GM12878 (cell line): ENCODE measurements at places on chromosomes 16 and 17. TPM values are rescaled to one million over a fixed set of nuclear protein-coding genes. Genes with fewer than 3 reads are reported as not detected.
A peak's percentile ranks its signal among the peaks of the same experiment; 100 is the strongest.

GRCh38 chr17:611202-611601, 103.4 kb downstream of the VPS53 start:
- no peak overlapping the region for H3K27ac ChIP-seq
- no peak overlapping the region for H3K4me3 ChIP-seq
- DNase-seq: peak; percentile 55
- H3K27me3 ChIP-seq: no peaks in the 10 kb centered on the region
- H3K36me3 ChIP-seq: no peaks in the 10 kb centered on the region; the same call in none of the 2 replicates
- H3K4me1 ChIP-seq: no peaks in the 10 kb centered on the region

DNA sequence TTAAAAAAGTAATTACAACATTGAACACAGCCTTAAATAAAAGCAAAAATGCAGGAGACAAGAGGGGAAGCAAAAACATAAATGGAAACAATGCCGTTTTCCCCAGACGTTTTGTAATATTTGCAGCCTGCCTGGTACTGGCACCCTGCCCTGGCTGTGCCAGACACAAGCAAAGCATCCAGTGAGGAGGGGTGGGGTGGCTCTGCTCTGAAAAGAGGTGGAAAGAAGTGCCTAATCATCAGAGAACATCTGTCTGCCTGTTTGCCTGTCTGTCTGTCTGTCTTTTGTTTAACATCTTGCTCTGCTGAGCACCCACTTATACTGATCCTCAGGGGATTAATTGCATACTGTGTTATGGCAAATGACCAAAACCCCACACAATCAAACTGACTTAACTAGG, 62.7 kb downstream of the C16orf82 start:
- no peaks in the 10 kb centered on the region for H3K36me3 ChIP-seq
- no peaks in the 10 kb centered on the region for H3K4me1 ChIP-seq
- DNase-seq: no peak
- no peak overlapping the region for H3K27ac ChIP-seq
- no peaks in the 10 kb centered on the region for H3K27me3 ChIP-seq

- H3K4me3 ChIP-seq: peak overlapping the region; percentile 49; the same call in 1 of the 2 replicates
- no peak for DNase-seq
- H3K27ac ChIP-seq: no peak overlapping the region
- no peaks in the 10 kb centered on the region for H3K27me3 ChIP-seq
- H3K36me3 ChIP-seq: peaks cover 4% of the 10 kb centered on the region; the same call in 1 of the 2 replicates
Measured at GRCh38 chr17:42603318-42603717, 5.9 kb downstream of the RETREG3 start.

The TSNAXIP1 gene
- total RNA-seq: 0.13 and 0.62 TPM in 2 replicates

DNA sequence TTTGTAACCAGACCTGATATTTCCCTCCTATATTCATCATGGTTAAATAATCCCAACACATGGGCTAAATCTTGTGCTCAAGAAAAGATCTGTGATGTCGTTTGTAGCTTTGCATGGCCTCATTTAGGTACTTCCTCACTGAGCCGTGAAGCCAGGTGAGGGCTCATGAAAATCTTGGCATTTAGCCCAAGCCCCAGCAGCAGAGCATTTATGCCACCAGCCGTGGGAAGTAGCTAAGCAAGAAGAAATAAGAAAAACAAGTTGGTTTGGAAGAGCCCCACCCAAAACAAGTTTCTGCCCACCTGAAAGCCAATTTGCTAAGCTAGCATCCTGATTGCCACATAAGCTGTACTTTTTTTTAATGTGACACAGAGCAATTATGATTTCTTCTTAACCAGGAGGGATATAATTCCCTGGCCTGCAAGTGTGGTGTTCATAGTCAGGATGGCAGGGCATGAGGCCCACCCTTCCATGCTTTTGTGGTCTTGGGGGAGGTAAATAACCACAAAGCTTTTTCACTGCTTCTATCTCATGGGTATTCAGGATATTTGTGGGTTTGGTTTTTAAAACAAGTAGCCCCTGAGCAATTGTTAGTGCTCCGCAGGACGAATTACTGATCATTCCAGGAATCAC, 10.5 kb downstream of the TMIGD1 start:
- H3K27me3 ChIP-seq: no peaks in the 10 kb centered on the region
- peaks cover 17% of the 10 kb centered on the region for H3K4me1 ChIP-seq
- H3K36me3 ChIP-seq: no peaks in the 10 kb centered on the region
- no peak overlapping the region for H3K4me3 ChIP-seq

GRCh38 chr17:50188531-50188920, 12.9 kb downstream of the COL1A1 start:
- DNase-seq: no peak
- no peaks in the 10 kb centered on the region for H3K27me3 ChIP-seq
- peaks cover 33% of the 10 kb centered on the region for H3K4me1 ChIP-seq
